SK-MEL-5 (cell line): ENCODE measurements at places on chromosomes 12 and 14.
A peak's percentile ranks its signal among the peaks of the same experiment; 100 is the strongest.

- no peak for DNase-seq
Measured at GRCh38 chr14:100844082-100844408, 18.1 kb downstream of the MEG3 start.

GRCh38 chr12:115871714-115872113 is 405.8 kb downstream of the MED13L start:
- DNase-seq = peak; percentile 76

GRCh38 chr14:23572836-23573235 is 5.2 kb upstream of the AP1G2 start:
- DNase-seq = no peak

GRCh38 chr12:45893240-45893639 is 97.1 kb downstream of the SCAF11 start:
- DNase-seq = peak; percentile 85

DNA sequence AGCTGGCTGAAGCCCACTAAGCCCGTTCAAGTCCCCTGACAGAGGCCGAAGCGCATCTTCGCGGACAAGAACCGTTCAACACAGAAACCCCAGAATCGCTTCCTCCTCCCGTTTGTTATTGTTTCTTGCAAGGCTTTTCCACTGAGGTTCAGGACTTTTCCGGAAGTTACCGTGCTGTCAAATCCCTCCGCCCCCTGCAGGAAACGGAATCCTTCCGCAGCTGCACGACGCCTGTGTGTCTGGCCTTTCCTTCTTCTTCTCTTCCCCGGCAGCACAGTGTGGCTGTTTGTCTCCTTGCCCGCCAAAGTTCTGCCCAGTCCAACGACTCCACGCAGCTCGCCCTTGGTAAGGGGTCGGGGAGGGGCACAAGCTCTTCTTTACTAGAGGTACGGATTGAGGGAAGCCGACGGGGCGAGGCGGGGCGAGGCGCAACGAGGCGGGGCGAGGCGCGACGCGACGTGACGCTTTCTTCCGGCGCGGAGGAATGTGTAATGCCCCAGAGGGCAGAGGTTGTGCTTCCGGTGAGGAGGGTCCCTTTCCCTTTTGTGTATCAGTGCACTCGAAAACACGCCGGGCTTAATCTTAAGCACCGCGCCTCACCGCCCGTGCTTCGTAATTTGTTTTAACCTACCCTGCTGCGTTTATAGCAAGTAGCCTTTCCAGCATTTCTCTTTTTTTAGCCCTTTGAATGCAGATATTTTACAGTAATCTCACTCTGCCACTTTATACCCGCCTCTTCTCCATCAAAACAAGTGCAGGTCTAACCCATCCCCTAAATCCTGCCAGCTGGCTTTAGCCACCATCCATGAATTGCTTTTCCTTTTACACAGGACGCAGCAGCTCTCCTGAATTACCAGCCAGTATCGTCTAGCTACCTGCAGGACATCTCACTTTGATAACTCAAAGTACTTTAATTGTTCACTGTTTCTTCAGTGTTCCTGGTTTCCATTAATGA is at the start of gene KDM5A:
Gene KDM5A (minus strand): TSS at position 179 of the 955 bp plus-strand sequence. CDS start 229 bp downstream, outside the sequence.
- DNase-seq = peak; percentile 93

- no peak for DNase-seq
Measured at GRCh38 chr14:106802413-106803364, 1276.3 kb downstream of the TMEM121 start.

DNA sequence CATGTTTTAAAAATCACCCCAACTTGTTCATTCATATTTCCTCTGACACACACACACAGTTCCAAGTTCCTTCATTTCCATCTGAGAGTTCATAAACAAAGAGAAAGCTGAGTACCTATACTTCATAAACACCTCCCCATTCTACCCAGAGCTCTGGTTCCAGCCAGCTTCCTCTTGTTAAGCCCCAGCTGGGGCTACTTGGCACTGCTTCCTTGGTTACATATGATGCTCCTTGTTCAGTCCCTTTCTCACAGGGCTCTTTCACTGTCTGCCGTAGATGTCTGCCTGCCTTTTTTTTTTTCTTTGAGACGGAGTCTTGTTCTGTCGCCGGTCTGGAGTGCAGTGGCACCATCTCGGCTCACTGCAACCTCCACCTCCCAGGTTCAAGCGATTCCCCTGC is 77.5 kb downstream of the COX16 start:
- peak; percentile 3 for DNase-seq

- peak; percentile 66 for DNase-seq
Measured at GRCh38 chr14:74324931-74325361, 22.2 kb upstream of the ABCD4 start.

DNA sequence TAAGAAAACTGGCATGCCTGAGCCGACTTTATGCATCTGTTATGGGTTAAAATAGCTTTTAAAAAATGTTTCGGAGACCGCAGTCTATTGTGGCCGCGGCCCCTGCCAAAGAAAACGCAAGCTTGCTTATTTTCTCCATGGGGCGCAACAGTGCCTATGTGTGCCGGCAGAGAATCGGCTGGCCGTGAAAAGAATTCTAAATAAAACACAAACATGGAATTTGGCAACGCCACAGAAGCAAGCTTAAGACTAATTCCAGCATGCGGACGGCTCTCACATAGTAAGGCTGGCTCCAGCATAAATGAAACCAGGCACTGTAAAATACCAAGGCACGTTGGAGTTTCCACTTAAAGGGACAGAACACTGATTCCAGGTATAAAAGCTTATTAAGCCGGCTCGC is 56.7 kb downstream of the BCL11B start:
- no peak for DNase-seq

GRCh38 chr12:55713721-55714120 is 2.1 kb upstream of the BLOC1S1 start:
- DNase-seq = no peak

GRCh38 chr12:63862969-63863230 is 18.4 kb downstream of the SRGAP1 start:
- no peak for DNase-seq

DNA sequence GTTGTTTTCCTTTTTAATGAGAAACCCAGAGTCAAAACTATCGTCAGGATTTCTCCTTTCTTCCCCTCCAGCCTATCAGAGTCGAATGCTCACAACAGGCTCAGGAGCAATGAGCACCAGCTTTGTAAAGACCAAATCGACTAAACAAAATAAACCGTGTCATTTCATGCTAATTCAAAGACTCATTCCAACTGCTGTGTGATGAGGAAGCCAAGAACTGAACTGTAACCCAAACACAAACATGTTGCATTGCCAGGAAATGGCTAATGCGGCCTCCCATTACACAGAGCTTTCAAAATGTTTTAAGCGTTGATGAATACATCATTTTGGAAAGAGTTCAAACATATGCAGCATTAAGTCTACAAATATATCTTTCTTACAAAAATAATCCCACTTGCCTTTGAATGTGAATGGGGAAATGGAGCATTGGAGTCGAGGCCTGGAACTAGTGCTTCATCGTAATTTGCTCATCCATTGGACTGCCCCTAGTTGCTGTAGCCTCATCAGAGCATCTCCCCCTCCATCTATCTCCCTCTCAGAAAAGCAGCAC is 349.5 kb downstream of the GXYLT1 start:
- DNase-seq = no peak

GRCh38 chr12:93322784-93323183 is 54.9 kb upstream of the NUDT4 start:
- DNase-seq = no peak

GRCh38 chr12:115088328-115088994 is 404.5 kb upstream of the TBX3 start:
- DNase-seq = no peak

- no peak for DNase-seq
Measured at GRCh38 chr12:122084857-122085405, 6.4 kb downstream of the MLXIP start.

DNA sequence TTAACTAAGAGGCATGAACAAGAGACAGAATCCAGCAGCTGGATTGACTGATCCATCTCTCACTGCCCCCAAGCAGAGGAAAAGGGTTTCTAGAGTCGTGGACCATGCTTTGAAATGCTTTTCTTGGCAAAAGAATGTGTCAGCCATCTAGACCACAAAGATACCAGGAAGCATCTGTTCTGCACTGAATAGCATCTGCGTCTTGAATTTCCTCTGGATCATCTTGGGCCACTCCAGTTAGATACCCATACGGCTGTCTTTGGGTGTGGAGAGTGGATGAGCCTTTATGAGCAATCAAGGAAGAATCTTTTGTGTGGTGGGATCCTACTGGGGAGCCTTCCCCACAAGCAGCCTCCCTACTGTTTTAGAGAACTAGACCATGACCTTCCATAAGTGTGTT is 16.0 kb upstream of the RFX4 start:
- DNase-seq = no peak

DNA sequence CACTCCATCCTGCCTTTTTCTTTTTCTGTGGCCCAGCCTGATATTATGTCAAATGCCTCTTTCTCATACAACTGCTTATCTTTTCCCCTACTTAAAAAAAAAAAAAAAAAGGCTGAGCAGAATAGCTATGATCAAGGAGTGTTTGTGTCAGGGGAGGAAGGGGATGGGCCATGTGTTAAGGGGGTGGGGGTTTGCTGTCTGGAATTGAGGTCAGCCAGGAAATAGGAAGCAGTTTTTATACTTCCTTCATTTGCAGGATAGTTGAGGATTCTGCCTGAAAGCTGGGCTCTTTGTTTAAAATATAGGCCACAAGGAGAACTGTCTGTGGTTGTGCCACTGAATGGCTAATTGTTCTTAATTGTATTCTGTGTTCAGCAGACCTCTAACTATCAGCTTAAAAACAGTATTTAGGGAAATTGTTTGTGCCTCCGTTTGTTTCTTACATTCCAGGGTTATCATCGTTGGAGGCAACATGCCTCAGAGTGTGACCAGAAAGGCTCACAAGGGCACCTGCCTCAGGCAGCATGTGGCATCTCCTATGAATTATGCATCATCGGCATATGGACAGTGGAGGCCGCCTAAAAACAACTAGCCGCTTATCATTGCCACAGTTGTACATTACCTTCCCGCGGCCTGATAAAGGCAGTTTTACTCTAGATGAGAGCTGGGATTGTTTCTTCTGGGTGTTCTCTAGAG is 96.0 kb downstream of the SRGAP1 start:
- DNase-seq = peak; percentile 91

GRCh38 chr14:69171569-69171968 is 18.6 kb upstream of the DCAF5 start:
- no peak for DNase-seq

GRCh38 chr14:87892763-87893162 is 100.2 kb downstream of the GALC start:
- no peak for DNase-seq

DNA sequence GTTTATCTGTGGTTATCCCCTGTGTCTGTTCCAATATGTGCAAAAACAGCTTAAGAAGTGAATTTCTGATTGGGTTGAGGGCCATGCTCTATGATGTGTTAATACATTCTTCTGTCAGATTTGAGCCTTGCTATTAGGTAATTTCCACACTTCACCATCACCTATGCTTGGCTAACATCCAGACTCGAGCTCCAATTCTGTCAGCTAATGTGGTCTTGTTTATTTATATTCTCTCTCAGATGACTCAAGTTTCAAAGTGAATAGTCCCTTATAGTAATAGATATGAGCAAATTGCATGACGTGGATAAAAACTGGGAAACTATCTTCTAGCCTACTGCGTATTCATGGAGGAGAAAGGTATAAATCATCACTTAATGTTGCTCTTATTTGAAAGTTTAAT is 451.3 kb downstream of the SNAPC1 start:
- no peak for DNase-seq
